ENCODE measurements at places on chromosomes 11 and 22. TPM values are rescaled to one million over a fixed set of nuclear protein-coding genes. Genes with fewer than 3 reads are reported as not detected.

SLC22A12 gene
- total RNA-seq: not detected

OSM gene
- 142 TPM for total RNA-seq

DTX4 gene
- total RNA-seq: 0.94 TPM

DNA sequence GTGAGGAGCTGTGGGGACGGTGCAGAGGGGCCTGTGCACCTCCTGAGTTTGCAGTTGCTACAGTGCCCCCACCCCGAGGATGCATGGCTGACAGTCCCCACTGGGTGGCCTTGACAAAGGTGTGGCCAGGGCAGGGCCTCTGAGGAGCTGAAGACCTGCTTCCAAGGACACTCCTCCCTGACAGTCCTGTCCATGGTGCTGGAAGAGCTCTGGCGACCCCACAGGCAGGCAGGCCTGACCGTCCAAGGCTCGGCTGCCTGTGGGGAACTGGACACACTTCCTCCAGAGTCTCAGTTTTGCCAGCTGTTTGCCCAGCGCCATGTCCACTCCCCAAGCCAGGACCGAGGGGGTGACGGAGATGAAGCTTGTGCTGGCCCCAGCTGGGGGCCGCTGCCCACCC, 32.7 kb downstream of the BRSK2 start:
- no peak overlapping the region for H3K27ac ChIP-seq
- no peaks in the 10 kb centered on the region for H3K4me1 ChIP-seq
- H3K27me3 ChIP-seq: no peaks in the 10 kb centered on the region

DNA sequence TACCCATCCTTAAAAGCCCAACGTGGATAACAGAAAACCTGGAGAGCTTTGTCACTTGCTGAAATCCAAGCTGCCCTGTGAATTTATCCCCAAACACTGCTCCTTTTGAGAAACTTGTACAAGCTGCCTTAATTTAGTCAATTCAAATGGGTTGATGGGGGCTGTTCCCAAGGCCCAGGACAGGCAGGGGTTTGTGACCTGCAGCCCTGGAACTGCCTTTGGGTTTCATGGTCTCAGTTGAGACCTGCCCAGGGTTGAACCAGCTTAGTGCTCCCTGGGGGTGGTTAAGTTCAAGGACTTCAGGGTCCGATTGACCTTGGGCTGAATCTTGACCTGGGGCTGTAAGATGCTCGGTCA, 112.1 kb upstream of the OR4B1 start:
- DNase-seq: no peak
- no peak overlapping the region for H3K27ac ChIP-seq
- H3K36me3 ChIP-seq: no peaks in the 10 kb centered on the region
- peaks cover 48% of the 10 kb centered on the region for H3K4me1 ChIP-seq
- no peak overlapping the region for H3K4me3 ChIP-seq
- no peaks in the 10 kb centered on the region for H3K27me3 ChIP-seq

- no peak overlapping the region for H3K4me3 ChIP-seq
- no peak for DNase-seq
- H3K27me3 ChIP-seq: no peaks in the 10 kb centered on the region
- no peaks in the 10 kb centered on the region for H3K4me1 ChIP-seq
Observed at GRCh38 chr11:126406368-126406767, 50.9 kb downstream of the ST3GAL4 start.

DNA sequence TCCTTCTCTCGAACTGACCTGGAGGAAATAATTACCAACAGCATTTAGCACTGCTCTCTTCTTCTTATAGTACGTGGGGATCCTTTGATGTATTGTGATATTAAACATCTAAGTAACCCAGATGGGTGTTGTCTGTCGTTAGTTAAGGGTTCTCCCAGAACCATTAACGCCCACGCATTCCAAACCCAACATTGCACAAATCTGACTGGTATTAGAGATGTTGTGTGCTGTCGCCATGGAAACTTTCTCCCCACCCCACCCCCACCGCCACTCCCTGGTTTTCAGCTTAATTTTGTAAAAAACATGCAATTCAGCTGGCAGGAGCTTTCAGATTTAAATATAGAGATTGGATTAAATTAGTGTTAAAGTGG, 1495.2 kb downstream of the TBC1D22A start:
- H3K4me3 ChIP-seq: no peak overlapping the region
- H3K27ac ChIP-seq: no peak overlapping the region
- no peaks in the 10 kb centered on the region for H3K36me3 ChIP-seq
- no peak for DNase-seq
- H3K4me1 ChIP-seq: no peaks in the 10 kb centered on the region
- peaks cover 5% of the 10 kb centered on the region for H3K27me3 ChIP-seq

DNA sequence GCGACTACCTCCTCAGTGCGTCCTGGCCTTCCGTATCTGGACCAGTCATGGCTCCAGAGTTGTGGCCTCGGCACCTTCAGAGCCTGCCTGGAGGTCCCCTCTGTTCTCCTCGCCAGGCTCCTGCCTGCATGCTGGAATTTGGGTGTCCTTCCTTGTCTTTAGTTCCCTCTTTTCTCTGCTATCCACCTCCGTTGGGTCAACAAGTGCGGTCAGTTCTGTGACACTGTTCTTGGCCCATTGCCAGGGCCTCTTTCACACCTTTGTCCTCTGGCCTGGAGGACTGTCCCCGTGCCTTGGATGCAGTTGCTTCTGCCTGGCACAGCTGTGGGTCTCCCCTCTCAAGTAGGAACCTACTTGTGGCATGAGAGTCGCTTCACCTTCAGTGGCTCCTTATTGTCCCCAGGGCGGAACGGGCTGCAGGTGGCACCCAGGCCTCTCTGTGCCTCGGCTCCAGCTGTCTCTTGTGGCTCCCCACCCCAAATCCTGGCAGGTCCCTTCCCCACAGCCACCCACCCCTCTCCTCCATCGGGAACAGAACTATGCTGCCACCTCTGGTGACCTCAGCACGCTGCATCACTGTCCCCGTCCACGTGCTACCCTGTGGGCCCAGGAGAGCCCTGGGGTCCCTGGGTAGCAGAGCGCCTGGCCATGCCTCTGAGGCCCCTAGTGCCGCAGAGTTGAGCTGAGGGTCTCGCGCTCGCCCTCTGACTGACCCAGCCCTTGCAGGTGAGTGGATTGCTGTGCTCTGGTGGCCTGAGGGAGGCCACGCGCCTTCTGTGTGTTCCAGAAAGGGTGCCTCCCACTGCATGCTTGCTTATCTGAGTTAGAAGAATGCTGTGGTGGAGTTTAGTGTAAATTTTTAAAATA, 4.7 kb downstream of the DGCR8 start:
- peaks cover 20% of the 10 kb centered on the region for H3K36me3 ChIP-seq
- peak overlapping the region; percentile 17 for H3K27ac ChIP-seq
- peaks cover 40% of the 10 kb centered on the region for H3K4me1 ChIP-seq
- no peaks in the 10 kb centered on the region for H3K27me3 ChIP-seq
- DNase-seq: no peak
- H3K4me3 ChIP-seq: no peak overlapping the region

DNA sequence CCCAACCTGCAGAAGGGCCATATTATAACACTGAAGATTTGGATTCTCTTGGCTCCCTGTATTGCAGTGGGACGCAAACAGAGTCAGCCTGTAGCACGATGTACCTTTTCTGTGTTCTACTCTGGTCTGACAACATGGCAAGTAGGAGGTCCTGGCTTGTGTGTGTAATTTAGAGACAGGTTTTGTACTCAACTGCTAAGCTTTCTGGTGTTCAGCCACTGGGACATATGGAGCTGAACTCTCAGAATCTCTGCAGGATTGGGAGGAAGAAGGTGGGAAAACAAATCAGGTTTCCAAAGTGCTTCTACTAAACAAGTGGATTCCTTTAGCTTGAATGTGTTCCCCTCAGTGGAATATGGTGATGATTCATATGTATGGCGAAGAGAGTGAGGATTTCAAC, 192.5 kb upstream of the MTMR2 start:
- no peak overlapping the region for H3K4me3 ChIP-seq
- no peaks in the 10 kb centered on the region for H3K27me3 ChIP-seq
- H3K4me1 ChIP-seq: peaks cover 9% of the 10 kb centered on the region
- peaks cover 11% of the 10 kb centered on the region for H3K36me3 ChIP-seq
- DNase-seq: no peak
- no peak overlapping the region for H3K27ac ChIP-seq

DNA sequence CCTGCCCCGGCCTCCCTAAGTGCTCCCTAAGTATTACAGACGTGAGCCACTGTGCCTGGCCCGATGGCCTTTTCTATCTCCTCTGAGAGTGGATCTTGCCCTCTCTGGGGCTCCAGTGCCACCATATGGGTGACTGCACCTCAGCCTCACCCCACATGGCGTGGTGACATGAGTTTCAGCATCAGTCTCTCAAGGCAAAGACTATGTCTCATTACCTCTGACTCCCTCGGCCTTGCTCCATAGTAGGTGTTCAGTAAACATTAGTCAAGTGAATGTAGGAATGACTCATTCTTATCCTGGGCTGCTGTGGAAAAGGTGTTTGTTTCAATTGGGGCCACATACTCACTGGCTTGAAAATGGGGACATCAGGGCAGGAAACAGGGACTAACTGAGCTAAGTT, 168.8 kb downstream of the GRIK4 start:
- H3K4me1 ChIP-seq: no peaks in the 10 kb centered on the region
- H3K27me3 ChIP-seq: peaks cover 14% of the 10 kb centered on the region
- no peak overlapping the region for H3K4me3 ChIP-seq
- no peak overlapping the region for H3K27ac ChIP-seq
- no peak for DNase-seq
- H3K36me3 ChIP-seq: no peaks in the 10 kb centered on the region

- H3K27me3 ChIP-seq: peaks cover 17% of the 10 kb centered on the region
- H3K27ac ChIP-seq: no peak overlapping the region
- no peak for DNase-seq
- H3K4me3 ChIP-seq: no peak overlapping the region
- H3K4me1 ChIP-seq: peaks cover 1% of the 10 kb centered on the region
- H3K36me3 ChIP-seq: no peaks in the 10 kb centered on the region
Observed at GRCh38 chr22:27149921-27150543, 492.6 kb downstream of the MIAT start.

GRCh38 chr11:84837402-84838069, 789.6 kb downstream of the DLG2 start:
- no peak overlapping the region for H3K27ac ChIP-seq
- H3K4me3 ChIP-seq: no peak overlapping the region
- no peak for DNase-seq
- H3K36me3 ChIP-seq: no peaks in the 10 kb centered on the region
- H3K27me3 ChIP-seq: no peaks in the 10 kb centered on the region

- DNase-seq: no peak
- H3K27ac ChIP-seq: no peak overlapping the region
- no peaks in the 10 kb centered on the region for H3K4me1 ChIP-seq
- peaks cover 63% of the 10 kb centered on the region for H3K36me3 ChIP-seq
- no peaks in the 10 kb centered on the region for H3K27me3 ChIP-seq
Observed at GRCh38 chr11:108369064-108369463, 98.3 kb downstream of the C11orf65 start.

DNA sequence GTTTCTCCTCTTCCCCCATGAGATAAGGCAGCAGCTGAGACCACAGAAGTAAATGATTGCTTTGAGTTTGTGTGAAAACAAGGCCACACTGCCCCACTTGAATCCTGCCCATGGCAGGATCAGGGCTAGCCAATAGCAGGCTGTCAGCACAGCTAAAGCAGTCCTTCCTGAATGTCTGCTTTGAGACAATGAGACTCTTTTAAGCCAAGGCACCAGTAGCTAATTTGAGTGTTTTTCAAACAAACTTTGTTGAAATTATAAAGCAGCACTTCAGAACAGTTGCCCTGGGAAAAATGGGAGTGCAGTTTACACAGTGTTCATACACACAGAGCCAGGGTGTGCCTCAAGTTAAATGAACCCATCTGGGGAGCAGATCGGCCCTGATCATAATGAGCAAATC, 103.5 kb upstream of the OR5AK2 start:
- DNase-seq: no peak
- peaks cover 2% of the 10 kb centered on the region for H3K27me3 ChIP-seq
- H3K27ac ChIP-seq: no peak overlapping the region

DNA sequence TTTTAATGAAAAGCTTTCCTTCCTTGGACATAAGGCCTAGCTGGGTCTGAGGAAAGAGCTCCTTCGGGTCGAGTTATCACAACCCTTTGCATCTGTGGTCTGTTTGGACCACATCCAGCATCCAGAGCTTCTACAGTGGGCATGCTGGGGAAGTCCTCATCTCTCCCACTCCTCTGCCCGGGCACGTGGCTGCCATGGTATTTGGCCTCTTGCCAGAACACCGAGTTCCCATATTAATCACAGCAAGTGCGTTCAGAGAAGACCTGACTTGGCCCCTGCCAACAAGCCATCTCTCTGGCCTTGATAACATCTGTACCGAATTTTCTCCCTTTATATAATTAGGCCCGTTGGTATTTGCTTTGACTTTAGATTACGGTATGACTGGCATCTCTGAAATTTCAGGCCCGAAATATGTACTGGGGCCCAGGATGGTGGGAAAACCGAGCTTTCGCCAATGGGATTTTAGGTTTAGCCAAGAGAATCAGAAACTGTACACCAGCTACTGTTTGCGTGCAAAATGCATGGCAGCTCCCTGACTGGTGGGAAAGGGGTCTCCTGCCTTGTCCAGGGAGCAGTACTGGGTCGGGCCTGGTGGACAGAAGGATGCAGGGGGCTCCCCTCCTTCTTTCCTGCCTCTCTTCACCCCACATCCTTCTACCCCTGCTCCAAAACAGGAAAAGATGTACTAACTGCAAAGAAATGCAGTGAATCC, 90.0 kb downstream of the MICAL2 start:
- peaks cover 26% of the 10 kb centered on the region for H3K36me3 ChIP-seq
- H3K27ac ChIP-seq: no peak overlapping the region
- H3K4me3 ChIP-seq: no peak overlapping the region
- DNase-seq: no peak
- no peaks in the 10 kb centered on the region for H3K27me3 ChIP-seq
- peaks cover 37% of the 10 kb centered on the region for H3K4me1 ChIP-seq

DNA sequence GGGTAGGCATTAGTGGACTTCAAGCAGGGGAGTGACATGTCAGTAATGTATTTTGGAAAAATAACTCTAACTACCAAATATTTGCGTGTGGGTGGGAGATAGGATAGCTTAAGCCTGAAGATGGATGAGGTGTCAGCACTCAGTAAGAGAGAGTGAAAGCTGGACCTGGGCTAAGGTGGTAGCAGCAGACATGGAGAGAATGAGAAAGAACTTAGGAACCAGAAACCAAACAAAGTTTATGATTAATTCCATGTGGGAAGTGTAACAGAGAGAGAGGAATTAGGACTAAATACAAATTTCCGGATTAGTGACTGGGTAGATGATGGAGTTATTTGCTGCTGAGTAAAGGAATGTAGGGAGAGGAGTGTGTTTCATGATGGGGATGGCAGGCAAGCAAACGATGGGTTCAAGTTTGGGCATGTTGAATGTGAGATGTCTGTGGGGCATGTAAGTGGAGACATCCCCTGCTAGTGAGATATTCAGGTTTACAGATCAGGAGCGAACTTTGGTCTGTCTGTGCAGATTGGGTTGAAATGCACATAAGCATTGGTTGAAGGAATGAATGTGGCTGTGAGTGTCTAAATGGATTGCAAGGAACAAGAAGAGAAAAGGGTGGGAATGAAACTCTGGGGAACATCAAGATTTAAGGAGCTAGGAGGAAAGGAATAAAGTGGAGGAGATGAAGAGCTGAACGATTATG, 185.6 kb upstream of the MTMR2 start:
- H3K4me1 ChIP-seq: peaks cover 17% of the 10 kb centered on the region
- DNase-seq: no peak
- H3K36me3 ChIP-seq: peaks cover 16% of the 10 kb centered on the region
- no peak overlapping the region for H3K4me3 ChIP-seq
- H3K27ac ChIP-seq: no peak overlapping the region

Data from activated naive CD8-positive, alpha-beta T cell treated with anti-CD3 and anti-CD28 coated beads, Interleukin-2, amount 10 ng/mL, durations not matched to agents 7 days and 5 days (primary cell).